ENCODE measurements at places on chromosomes 2 and 18.

DNA sequence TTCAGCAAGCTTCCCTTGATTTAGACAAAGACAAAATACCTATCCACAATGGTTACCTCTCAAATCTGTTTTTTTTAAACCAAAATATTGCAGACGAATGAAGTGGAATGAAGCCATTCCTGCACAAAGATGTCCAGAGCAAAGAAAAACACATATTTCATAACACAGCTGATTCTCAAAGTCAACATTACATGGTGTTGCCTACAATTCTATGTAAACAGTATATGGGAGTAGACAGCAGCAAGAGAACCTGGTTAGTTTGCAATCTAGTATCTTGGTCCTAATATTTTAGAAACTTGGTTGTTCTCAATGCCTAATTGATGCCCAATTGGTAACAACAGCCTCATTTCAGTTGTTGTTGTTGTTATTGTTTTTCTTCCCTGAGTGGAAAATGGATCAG is 1240.9 kb upstream of the CHAC2 start:
- DNase-seq, result no peak

GRCh38 chr2:213989207-213989606 is 421.6 kb upstream of the VWC2L start:
- DNase-seq, result no peak

DNA sequence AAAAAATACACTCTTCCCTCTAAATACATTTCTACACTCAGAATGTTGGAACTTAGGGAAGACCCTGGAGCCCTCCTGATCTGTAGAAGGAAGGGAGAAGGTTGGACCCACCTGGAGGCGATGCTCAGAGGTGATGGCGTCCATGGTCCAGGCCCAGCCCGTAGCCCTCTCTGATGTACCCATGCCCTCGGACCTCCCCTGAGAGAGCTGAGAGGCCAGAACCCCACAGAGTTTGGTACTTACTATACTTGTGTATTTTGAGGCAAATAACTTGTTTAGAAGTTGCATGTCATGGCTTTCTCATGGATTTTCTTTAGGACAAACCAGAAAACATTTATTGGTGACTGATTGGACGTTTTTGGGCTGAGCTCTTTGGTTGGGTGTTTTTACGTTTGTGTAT is 10.5 kb downstream of the CTDP1 start:
- DNase-seq, result no peak

DNA sequence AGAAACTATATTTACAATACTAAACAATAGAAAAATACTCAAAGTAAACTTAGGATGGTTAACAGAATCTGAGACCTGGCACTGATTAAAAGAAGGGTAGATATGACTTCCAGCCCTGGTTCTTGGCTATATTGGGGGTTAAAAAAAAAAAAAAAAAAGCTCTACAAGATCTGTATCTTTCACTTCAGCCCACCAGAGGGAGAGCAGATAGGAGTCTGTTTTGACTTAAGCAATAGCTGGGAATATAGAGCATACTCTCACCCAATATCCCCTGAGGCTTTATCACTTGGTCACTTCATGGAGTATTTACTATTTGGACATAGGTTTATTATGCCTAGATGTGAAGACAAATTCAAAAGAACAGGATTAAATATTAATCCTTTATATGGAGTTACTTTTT is 598.9 kb upstream of the LINC00305 start:
- DNase-seq, result no peak

GRCh38 chr2:218031771-218032257 is 29.0 kb upstream of the TNS1 start:
- no peak for DNase-seq

DNA sequence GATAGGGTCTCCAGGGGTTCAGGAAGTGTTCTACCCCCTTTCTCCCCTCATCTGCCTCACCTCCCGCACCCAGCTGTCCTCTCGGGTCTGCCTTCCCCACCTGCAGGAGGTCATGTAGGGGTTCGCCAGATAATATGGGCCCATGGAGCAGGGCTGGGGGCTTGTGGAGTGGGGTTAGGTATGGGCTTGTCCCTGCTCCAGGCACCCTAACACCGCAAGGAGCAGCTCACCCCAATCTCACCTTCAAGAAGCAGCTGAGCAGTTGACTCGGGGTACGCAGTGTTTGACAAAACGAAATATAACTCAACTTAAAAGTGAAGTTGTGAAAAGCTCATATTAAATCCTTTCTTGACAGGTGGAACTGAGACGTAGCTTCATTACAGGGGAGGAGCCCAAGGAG is 99.6 kb downstream of the CTIF start:
- no peak for DNase-seq

GRCh38 chr2:28135799-28136198 is 245.3 kb downstream of the BABAM2 start:
- DNase-seq, result no peak

DNA sequence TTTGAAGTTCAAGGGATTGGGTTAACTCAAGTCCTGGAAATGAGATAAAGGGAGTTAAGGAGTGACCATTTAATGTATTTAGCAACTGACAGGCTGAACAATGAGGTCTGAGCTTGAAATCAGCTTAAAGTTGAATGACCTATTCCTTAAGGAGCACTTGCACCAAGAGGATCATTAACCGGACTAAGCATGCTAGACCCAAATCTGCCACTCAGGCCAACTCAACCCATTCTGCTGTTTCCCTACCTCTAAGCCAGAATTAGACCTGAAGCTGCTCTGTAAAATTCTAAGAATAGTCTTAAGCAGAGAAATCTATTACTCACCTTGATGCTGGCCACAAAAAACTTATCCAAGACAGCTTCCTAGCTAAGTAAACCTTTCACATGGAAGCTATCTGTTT is 59.8 kb downstream of the SPRED2 start:
- no peak for DNase-seq

GRCh38 chr2:42910645-42911405 is 118.4 kb upstream of the HAAO start:
- DNase-seq, result no peak

- DNase-seq, result no peak
Observed at GRCh38 chr2:48792030-48792429, 36.5 kb upstream of the LHCGR start.

DNA sequence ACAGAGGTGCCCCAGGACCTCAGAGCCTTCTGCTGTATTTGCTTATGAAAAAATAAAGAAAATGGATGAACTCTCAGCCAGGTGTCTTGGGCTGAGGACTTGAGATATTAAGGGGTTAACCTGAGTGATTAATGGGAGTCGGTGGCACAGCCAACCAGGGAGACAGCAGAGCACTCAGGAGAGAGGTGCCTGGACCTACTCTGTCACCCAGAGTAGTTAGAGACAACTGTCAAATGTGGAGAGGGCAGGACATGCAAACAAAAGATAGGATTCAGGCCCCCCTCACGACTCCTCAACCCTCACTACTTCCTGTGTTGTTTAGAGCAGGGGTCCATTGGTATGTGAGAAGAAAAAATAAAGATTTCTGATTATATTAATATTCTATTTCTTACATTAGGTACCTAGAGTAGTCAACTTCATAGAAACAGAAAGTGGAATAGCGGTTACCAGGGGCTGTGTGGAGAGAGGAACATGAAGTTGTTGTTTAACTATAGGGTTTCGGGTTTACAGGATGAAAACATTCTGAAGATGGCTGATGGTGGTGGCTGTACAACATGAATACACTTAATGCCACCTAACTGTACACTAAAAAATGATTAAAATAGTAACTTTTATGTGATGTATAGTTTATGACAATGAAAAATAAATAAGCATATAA is 28.6 kb upstream of the CETN1 start:
- DNase-seq, result no peak

DNA sequence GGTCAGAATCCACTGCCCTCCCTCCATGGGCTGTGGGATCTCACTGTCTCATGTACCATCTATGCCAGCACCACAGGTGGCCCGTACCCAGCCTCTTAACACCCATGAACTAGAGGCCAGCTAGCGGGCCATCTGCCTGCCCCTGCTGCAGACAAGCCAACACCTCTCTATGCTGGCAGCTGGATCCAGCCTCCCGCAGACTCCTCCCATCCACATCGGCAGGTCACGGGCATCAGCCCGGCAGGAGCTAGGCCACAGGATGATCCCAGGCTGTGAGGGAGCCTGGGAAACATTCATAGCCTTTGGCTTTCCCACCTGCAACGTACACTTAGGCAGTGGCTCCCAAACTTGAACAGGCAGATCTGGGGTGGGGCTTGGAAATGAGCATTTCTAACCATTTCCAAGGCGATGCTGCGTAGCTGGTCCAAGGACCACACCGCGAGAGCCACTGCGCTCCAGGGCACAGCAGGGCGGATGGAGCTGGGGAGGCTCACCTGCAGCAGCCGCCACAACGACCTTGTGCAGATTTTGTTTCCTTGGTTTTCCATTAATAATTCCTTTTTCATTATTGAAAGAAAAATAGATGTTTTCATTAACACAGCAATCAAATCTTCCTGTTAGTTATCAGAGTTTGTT is 114.7 kb downstream of the KCNF1 start:
- no peak for DNase-seq

- DNase-seq, result no peak
Observed at GRCh38 chr2:5111581-5111980, 580.6 kb upstream of the SOX11 start.

DNA sequence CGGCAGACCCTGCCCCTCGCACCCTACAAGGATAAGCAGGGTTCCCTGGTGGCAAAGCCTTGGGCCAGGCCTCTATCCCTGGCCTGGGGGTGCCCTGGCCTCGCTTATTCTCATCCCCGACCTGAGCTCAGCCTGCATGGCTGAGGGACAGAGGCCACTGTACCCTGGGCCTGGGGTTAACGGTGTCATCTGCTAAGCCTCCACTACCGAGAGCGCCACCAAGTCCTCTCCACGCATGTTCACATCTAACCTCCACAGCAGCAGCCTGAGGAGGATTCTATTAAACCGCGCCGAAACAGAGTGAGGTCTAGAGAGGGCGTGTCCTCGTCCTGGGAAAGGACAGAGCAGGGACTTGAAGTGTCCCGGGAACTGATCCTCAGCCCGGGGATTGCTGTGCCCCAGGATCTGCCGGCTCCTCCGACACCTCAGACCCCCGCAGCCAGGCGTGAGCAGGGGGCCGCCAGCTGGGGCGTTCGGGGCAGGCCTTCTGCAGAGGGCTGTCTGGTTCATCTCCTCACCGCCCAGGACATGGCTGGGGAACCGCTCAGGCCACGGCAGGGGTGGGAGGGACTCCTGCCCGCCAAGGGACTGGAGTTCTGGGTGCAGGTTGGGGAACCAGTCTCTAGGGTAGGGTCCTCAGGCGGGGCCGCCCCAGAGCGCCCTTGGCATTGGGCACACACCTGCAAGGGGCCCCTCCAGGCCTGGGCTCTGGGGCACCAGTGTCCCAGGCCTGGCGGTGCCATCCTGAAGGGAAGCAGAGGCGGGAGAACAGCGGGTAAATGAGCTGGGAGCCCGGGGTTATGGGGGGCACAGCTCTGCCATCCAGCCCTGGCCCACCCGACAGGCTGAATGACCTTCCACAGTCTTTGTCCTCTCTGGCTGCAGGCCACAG is 68.0 kb upstream of the SMAD7 start:
- DNase-seq, result no peak

DNA sequence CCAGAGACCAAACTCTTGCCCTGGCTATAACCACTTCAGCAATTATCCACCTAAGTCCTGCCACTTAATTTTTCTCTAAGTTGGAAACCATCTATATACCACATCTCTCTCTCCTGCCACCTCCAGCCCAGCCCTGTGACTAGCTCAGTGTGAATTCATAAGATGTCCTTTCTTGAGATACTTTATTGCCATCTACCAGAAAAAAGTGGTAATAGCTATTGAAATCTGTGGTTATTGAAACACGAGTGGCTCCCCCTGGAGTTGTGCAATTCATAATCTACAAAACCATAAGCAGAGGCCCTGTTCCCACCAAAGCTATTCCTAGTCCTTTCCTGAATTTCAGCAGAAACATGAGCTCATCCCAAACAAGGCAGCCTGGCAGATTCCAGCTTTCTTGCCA is 324.0 kb downstream of the TXNL1 start:
- DNase-seq, result no peak

DNA sequence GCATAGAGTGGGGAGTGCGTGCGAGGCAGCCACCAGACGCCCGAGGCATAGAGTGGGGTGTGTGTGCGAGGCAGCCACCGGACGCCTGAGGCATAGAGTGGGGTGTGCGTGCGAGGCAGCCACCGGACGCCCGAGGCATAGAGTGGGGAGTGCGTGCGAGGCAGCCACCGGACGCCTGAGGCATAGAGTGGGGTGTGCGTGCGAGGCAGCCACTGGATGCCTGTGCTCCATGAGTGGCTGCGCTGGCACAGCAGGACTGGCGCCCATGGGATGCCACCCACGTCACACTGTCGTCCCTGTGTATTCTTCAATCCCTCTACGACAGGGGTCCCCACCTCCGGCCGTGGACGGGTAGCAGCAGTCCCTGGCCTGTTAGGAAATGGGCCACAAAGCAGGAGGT is 221.9 kb downstream of the HDAC4 start:
- no peak for DNase-seq

DNA sequence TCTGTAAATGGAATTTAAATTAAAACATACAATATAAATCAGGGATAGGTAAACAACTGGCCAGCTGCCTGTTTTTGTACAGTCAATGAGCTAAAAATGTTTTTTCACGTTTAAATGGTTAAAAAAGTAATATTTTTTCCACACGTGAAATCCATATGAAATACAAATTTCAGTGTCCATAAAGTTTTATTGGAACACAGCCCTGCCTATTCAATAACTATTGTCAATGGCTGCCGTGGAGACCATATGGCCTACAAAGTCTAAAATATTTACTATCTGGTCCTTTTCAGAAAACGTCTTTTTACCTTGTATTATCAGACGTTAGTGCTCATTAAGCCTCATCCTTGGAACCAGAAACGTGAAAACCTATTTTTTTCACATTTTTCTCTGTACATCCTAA is 1.3 kb downstream of the TMEM17 start:
- no peak for DNase-seq
